ENCODE measurements at places on chromosomes 2 and 18.

DNA sequence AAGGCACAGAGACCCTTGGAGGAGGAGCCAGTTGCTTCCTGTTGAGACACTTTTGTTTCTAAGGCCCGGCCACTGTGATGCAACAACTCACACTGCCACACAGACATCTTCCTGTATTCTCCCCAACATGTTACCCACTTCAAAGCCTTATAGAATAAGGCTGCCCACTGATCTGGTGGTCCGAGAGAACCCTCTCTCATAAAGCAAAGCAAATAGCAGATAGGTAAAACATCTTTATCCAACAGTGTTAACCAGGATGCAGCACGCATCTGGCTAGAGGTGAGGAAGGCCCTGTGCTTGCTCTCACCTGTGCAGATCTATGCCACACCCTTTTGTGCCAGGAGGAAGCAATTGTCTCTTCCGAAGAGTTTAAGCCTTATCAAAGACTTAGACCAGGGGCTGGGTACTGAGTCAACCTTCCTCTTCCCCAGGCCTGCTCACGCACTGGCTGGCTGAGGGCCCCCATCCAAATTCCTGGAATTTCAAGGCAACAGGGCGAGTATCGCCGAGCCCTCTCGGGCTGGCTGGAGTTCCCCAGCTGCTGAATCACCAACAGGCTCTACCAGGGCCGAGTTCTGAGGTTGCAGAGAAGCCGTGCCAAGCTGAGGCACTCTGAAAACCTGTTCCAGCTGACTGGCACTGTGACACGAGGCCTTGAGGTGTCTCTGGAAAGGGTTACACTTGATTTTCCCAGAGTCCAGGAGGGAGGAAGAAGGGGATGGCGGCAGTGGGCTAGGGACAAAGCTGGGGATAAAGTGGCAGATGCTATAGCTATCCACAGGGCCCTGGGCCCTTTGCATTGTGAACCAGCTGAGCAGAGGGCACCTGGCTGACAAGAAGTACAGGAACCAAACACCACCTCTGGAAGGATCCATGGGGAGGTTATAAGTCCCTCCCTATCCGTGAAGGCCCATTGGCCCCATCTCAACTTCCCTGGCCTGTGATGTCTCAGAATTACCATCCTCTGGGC, 29.3 kb downstream of the TGFA start:
- peak; percentile 71 for DNase-seq

GRCh38 chr18:8049147-8049546, 482.0 kb downstream of the PTPRM start:
- no peak for DNase-seq

DNA sequence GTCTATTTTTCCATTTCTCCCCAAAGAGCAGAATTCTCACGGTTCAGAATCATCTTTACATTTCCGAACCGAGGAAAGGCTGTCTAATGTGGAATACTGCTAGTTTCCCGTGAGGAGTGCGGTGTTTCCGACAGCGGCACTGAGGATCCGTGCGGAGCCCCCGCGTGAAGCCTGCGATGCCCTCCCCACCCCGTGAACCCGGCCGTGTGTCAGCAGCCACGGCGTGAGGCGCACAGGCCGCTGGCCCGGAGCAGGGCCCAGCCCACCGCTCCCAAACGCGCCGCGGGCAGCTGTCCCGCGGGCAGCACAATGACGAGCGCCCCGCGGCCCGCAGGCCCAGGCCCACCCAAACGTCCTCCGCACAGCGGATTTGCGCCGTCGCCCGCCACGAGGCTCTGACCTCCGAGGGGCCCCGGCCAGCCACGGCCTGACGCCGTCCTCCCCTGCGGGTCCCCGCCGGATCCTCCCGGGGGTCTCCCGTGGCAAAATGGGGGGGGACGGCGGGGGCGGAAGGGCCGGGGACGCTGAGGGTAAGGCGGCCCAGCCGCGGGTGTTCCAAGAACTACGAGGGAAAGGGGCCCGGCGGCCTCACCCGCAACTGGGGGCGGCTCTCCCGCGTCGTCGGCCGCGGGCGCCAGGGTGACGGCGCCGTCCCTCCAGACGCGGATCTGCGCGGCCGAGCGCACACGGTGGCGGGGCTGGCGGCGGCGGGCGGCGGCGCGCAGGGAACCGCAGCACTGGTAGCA, 796 bp downstream of the SPIRE1 start:
- DNase-seq, result no peak

DNA sequence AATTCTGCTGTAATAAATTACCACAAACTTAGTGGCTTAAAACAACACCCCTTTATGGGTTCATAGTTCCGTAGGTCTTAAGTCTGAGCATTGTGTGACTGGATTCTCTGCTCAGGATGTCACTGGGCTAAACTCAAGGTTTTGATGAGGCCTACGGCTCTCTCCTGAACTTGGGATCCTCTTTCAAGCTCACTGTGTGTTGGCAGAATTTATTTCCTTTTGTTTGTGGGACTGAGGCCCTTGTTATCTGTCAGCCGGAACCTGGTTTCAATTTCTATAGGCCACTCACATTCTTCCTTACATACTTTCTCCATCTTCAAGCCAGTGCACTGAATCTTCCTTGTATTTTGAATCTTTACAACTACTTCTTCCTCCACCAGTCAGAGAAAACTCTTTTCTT, 290.2 kb downstream of the AKAIN1 start:
- DNase-seq, result no peak

DNA sequence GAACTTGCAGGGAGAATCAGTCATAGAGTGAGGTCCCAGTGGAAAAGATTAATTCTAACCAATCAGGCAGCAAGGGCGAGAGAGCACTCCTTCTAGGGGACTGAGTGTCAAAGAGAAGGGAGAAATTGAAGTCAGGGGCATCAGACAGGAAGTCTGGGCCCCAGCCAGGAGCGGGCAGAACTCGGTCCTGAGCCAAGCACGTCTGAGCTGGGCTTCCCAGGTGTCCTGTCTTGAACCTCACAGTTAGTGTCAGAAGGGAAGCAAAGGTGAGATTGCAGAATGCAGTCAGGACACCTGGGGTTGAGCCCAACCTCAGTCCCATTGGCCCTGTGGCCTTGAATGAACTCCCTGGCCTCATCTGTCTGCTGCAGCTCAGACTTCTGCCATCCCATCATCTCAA, 220.9 kb downstream of the SMAD2 start:
- DNase-seq, result no peak

GRCh38 chr18:69157906-69158305, 242.8 kb upstream of the DOK6 start:
- DNase-seq, result no peak

GRCh38 chr2:72154386-72154975, 6.8 kb upstream of the CYP26B1 start:
- DNase-seq, result no peak

All from H4 (cell line).